ENCODE measurements at places on chromosomes 4 and X.
A peak's percentile ranks its signal among the peaks of the same experiment; 100 is the strongest.

GRCh38 chr4:182242787-182243186, 415 bp upstream of the TENM3 start:
- DNase-seq, result no peak

GRCh38 chrX:153900831-153901752, 3.4 kb upstream of the AVPR2 start:
- peak; percentile 25 for DNase-seq

DNA sequence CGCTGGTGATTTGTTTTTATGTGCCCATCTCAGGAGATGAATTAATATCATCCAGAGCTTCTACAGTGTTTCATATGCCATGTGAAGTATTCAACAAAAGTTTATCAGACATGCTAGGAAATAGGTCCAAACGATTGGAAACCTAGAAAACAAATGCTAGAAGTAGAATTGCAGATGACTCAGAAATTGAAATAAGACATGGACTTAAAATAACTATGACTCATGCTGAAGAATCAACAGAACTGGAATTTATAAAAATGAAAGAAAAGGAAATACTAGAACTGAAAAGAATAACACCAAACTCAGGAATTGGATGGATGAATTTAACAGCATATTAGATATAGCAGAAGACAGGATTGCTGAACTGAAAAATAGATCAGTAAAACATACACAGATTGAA, 172.7 kb upstream of the GIMD1 start:
- DNase-seq, result peak; percentile 36

DNA sequence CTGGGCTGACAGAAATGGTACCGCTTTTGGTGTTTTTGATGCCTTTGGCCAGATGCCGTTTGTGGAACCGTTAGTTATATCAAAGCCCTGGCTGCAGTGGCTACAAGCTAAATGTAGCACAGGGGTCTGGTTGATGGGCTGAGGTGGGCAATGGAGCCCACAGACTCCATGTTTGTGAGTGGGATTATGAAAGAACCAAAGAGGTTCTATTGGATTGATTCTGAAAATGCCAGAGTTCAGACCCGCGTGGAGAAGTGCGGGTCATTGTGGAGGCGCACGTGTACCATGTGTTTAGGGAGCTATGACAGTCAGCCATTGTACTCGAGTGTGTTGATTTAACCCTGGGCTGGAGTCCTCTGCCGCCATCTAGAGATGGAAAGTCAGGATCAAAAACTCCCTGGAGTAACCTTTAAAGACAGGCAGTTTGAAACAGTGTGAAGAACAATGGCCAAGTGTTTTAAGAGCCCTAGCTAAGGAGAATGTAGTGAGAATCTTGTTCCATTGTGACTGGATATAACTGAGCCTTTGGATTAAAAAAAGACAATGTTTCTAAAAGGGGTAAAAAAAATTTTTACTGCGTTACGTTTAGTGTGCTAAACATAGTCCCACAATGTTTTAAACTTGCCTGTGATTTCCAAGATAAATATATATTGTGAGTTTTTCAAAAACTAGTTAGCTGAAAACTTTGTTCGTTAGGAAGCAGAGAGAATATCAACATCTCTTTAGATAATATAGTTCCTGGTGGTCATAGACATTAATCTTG, 12.7 kb downstream of the ART3 start:
- peak; percentile 84 for DNase-seq

DNA sequence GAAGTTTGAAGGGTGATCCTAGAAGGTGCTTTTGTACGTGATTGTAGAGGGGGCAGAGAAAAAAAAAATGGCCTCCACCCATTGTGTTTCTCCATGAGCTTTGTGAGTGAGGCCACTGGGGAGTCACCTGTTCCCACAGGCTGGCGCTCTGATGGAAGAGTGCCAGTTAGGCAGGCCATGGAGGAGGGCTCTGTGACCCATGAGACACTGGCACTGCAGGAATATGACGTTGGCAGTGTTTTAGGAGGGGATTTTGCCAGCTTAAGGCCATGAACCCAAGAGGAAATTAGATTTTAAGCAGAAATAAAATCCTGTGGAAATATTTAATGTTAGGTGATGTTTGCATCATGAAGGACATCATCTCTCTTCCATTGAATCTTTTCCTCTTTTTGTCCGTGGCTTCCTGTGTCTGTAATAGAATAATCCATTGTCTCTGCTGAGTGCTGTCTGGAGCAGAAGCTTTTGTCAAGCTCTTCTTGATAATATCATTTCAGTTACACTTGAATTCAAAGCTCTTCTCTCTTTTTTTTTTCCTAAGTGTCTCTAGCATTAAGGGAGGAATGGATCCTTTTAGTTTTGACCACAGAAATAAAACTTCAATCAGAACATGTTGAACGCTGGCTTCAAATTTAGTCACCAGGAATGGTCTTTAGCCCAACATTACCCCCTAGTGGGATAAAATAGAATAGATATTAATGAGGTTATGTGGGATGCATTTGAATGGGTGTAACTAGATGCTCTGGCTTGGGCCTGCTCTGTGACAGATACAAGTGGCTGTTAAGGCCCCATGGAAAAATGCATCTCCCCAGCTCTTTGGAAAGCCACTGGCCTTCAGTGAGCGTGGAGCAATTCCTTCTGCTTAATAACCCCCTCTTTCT, 41.0 kb upstream of the UCP1 start:
- peak; percentile 77 for DNase-seq

DNA sequence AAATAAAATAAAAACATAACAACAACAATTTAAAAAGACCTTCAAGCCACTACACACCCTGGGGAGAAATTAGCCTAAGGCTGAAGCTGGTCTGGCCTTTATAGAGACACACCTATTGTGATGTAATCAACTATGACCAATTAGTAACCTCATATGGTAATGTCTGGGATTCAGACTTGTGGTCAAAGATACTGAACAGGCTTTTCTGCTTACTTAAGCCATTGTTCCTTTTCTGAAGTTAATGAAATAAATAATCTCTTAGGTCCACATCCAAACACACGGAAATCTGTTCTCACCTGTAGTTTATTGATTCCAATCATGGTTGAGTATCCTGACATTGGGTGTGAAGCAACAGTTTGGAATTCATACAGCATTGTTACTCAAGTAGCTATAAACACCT, 152.5 kb downstream of the PLS3 start:
- DNase-seq, result no peak
